Astrocyte (in vitro differentiated cells and primary cell): ENCODE measurements at places on chromosomes 1 and 21. TPM values are rescaled to one million over a fixed set of nuclear protein-coding genes. Genes with fewer than 3 reads are reported as not detected.

- peak; percentile 56 for DNase-seq
Observed at GRCh38 chr1:160206036-160206389, 829 bp downstream of the PEA15 start.

Gene NUAK2
- total RNA-seq: 35.3 and 49.4 TPM in 2 replicates

Gene OVAAL
- not detected in 2 replicates for total RNA-seq

- DNase-seq: no peak
Observed at GRCh38 chr1:199644912-199645311, 382.6 kb upstream of the NR5A2 start.

DNA sequence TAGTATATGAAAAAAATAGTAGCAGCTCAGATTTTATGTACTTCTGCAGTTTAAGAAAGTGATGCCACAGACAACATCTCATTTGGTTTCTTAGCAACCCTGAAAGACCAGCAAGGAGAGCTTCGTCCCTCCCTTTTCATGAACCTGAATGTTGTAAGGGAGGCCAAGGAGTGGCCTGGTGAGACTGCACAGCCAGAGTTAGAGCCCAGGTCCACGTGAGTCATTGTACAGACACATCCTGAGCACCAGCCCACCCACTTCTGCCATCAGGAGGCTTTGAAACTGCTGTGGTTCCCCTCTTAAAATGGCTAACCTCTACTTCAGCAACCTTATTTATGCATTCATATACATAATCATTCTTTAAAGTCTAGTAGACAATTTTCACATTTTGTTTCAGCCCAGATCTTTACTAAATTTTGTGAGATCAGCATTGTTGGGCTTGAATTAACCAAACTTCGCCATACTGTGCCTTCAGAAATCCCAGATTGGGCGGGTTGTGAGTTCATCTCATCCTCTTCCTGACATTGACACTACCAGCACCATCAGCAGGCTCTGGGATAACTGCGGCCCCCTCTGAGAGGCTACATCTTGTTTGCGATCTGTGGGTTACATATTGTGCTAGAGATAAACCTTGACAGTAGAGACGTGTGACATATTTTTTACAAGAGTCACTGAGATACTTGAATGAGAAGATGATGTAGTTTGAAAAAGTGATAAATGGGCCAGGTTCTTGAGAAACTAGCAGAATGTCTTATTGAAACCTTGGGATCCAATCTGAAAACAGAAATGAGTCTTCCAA is 106.7 kb downstream of the CAMTA1 start:
- peak; percentile 51 for DNase-seq

DNA sequence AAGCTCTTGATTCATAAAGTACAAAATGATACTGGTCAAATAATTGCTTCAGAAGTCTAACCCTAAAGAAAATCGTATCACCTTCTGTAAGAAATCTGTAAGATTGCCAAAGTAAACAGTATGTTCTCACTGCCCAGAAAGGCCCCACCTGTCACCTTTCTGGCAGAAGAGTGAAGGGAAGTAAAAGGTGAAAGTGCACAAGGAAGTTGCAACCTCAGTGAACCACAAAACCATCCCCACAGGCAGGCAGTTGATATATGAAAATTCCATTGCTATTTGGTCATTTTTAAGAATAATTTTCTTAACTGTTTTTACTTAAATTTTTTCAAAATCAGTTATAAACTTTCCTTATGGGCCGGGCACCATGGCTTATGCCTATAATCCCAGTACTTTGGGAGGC is 48.5 kb upstream of the FBXO28 start:
- peak; percentile 45 for DNase-seq

Gene DOCK7
- 68.7 and 71.2 TPM in 2 replicates for total RNA-seq

Gene RRP1
- total RNA-seq: 21.1 and 24.9 TPM in 2 replicates

- DNase-seq: no peak
Observed at GRCh38 chr21:39422527-39423241, 22.9 kb downstream of the LCA5L start.

Gene TOR1AIP2
- total RNA-seq: 128 and 141 TPM in 2 replicates

DNA sequence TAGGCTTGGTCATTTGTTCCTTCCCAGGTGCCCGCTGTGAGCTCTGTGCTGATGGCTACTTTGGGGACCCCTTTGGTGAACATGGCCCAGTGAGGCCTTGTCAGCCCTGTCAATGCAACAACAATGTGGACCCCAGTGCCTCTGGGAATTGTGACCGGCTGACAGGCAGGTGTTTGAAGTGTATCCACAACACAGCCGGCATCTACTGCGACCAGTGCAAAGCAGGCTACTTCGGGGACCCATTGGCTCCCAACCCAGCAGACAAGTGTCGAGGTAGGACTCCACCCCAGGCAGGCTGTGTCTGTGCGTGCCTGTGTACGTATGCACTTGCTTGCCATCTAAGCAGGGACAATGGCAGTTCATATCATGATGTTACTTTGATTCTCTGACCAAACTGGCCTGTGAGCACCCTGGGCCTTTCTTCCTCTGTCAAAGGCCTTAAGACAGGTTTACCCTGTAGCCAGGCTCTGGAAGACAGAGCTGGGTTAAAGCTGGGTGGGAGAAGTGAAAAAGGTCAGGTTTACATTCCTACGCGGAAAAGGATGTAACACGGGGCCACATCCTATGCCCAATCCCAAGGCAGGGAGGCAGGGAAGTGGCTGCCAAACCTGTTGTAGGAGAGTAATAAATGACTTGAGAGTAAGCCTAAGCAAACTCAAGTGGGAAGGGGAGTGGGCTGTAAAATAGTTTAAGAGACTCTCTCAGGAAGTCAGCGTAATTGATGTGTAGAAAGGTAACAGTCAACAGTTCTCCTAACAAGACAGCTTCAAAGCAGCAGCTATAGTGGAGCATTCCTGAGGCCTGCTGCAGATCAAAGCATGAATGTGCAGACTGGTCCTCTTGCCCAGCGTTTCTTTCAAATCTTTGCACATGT is 42.5 kb downstream of the LAMC2 start:
- DNase-seq: no peak

DNA sequence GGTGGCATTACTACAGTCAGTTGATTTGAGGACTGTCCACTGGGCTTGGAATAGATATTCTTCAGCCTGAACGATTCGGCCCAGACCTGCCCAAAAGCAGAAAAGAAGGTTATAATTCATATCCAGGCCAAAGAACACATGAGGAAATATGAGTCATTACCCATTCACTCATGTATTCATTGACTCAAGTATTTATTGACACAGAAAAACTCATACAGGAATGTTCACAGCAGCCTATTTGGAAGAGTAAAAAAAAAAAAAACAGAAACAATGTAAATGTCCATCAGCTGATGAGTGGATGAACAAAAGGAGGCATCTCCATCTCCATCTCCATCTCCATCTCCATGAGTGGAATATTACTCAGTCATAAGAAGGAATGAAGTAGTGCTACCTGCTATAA is 15.9 kb downstream of the ZMYND12 start:
- peak; percentile 85 for DNase-seq

DNA sequence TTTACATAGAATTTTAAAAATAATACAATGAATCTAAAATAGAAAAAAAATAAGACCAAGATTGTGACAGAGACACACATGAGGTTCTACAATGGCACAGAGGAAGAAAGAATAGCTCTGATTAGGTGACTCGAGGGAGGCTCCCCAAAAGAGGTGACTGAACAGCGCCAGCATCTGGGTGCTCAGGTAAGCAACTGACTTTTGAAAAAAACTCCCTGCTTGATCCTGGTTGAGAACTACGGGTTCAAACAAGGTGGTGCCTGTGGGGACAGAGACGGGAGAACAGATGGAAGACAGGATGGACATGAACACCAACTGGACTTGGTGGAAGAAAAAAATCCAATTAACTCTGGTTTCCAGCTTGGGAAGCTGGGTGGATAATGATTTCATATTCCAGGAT is 22.5 kb downstream of the BATF3 start:
- no peak for DNase-seq

DNA sequence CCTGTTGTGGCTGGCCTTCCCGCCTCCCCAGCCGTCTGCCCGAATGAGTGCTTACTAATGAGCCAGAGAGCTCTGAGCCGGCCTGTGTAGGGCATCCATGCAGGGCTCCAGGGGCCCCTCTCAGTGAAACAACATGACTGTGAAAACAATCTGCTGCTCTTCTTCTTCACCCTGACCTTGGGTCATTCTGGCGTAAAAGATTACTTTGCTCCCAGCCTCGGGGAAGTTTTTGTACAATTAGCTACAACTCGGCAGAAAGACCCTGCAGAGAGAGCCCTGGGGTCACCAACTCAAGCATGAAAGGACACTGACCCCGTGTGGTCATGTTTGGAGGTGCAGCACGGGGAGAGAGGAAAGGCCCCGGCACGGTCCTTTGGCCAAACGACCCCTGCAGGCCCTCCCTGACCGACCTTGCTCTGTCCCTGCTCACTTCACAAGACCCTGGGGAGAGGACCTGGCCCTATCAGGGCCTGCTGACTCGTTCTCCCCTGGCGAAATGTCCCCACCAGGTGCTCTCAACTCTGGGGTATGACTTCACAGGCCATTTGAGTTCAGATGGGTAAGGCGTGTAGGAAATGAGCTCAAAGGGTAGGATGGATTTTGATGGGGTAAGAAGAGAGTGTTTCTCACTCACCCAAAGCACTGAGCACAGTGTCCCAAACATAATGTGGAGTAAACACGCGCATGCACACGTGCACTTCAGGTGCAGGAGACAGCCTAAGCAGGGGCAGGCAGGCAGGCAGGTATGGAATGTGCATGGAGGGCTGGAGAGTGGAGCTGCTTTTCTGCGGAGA is 22.9 kb upstream of the FAM20B start:
- peak; percentile 22 for DNase-seq
